ENCODE measurements at places on chromosomes 12 and 14.
A peak's percentile ranks its signal among the peaks of the same experiment; 100 is the strongest.

- DNase-seq: no peak
Observed at GRCh38 chr14:87286826-87287225, 706.2 kb downstream of the GALC start.

GRCh38 chr12:16454481-16454880 lies 107.0 kb downstream of the MGST1 start:
- no peak for DNase-seq

GRCh38 chr12:50788561-50788960 lies 24.7 kb downstream of the ATF1 start:
- no peak for DNase-seq

DNA sequence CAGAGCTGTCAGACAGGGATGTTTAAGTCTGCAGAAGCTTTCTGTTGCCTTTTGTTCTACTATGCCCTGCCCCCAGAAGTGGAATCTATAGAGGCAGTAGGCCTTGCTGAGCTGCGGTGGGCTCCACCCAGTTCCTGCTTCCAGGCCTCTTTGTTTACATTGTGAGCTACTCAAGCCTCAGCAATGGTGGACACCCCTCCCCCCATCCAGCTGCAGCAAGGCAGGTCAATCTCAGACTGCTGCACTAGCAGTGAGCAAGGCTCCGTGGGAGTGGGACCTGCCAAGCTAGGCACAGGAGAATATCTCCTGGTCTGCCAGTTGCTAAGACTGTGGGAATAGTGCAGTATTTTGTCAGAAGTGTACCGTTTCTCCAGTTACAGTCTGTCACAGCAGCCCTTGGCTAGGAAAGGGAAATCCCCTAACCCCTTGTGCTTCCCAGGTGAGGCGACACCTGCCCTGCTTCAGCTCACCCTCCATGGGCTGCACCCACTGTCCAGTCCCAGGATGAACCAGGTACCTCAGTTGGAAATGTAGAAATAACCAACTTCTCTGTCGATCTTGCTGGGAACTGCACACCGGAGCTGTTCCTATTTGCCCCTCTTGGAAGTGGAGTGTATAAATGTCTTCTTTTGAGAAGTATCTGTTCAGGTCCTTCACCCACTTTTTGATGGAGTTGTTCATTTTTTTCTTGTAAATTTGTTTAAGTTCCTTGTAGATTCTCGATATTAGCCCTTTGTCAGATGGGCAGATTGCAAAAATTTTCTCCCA lies 213.5 kb upstream of the SLC38A2 start:
- DNase-seq: no peak

DNA sequence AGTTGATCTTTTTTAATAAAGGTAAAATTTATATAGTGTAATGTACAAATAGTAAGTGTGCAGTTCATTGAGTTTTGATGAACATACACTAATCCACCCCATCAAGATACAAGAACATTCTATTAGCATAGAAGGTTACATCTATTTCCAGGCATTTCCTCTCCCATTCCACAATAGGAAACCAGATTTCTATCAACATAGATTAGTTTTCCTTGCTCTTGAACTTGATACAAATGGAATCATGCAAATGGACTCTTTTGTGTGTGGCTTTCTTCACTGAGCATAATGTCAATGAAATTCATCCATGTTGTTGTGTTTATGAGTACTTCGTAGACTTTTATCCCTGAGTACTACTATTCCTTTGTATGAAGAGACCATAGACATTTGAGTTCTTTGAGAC lies 10.8 kb downstream of the STYX start:
- DNase-seq: no peak

GRCh38 chr14:58782011-58782410 lies 144.2 kb downstream of the DACT1 start:
- DNase-seq: no peak

- DNase-seq: no peak
Observed at GRCh38 chr12:131030472-131031328, 77.0 kb downstream of the ADGRD1 start.

DNA sequence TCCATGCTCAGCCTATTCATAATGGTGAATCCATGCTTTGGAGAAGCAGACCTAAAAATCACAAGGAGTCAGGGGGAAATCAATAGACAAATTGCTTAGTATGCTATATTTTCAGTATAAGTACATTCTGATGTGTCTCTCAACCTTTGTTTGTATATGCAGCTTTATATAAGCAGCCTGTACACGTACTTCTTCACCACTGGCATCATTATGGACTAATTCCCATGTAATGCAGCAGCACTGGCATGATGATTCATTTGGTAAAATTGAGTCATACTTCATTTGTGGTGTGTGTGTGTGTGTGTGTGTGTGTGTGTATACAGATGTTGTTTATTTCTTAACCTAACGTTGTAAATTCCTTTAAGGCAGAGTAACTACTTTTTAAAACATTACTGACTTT lies 10.9 kb downstream of the DCP1B start:
- no peak for DNase-seq

- DNase-seq: no peak
Observed at GRCh38 chr12:130526813-130527212, 189.1 kb downstream of the PIWIL1 start.

- no peak for DNase-seq
Observed at GRCh38 chr14:21704338-21704737, 30.7 kb upstream of the OR4E1 start.

DNA sequence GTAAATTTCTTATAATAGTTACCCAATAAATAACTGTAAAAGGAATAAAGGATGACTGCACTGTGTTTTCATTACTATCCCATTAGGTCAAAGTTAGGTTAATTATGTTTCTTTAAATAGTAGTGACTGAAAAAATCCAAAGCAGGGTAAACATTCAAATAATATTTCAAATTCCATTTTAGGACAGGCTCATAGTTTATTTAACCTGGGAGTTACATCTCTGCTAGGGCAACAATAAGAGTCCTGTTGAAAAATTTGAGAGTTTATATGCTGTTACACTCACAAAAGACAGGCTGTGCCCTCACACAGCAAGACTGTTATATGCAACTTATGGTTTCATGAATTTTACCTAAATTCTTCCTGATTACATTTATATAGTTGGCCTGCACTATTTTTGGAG lies 8.0 kb downstream of the ERP27 start:
- DNase-seq: no peak

DNA sequence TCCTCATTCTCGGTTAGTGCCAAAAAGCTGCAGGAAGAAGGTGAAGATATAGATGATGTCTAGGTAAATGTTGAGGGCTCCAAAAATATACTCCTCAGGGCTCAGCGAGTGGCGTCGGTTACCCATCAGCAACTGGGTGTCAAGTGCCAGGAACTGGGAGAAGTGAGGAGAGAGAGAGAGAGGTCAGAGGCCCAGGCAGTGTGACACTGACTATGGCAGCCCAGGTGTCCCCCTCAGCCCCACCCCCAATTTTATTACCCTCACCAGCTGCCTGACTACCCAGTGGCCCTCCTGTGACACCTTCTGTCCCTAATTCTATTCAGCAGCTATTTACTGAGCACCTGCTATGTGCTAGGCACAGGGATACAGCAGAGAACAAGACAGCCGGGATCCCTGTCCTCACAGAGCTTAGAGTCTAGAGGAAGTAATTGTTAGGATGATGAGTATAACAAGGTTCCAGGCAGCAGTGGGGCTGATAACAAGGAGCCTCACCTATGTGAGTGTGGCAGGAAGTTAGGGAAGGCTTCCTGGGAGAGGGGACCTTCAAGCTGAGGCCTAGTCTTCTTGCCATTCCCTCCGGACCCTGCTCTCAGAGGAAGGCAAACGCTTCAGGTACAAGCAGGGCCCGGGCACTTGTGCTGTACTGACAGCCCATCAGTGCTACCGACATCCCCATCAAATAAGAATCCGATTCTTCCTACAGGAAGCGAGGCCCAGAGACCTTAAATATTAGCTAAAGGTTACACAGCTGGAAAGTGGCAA lies 27.8 kb upstream of the BCDIN3D start:
- no peak for DNase-seq

GRCh38 chr12:126434412-126434985 lies 1369.3 kb downstream of the AACS start:
- DNase-seq: no peak

GRCh38 chr12:89840162-89840922 lies 131.7 kb upstream of the ATP2B1 start:
- DNase-seq: no peak

DNA sequence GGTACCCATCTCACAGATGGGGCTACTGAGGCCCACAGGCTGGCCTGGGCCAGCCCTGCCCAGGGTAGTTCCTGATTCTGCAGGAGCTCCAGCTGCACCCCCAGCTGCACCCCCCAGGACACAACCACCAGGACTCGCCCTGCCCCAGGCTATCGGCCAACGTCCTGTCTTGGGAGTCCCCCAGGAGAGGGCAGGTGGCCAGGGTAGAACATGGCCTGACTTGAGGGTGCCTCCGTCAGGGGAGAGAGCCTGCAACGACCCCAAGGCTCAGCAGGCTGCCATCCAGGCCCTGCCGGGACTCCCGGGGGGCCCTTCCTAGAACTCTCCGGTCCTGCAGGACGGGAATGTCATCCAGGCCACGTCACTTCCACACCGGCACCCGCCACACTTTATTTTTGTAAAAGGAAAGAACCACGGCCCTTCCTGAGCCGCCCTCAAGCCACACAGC lies 15.8 kb downstream of the JAG2 start:
- no peak for DNase-seq

- no peak for DNase-seq
Observed at GRCh38 chr12:14367040-14367661, 1.7 kb downstream of the ATF7IP start.

DNA sequence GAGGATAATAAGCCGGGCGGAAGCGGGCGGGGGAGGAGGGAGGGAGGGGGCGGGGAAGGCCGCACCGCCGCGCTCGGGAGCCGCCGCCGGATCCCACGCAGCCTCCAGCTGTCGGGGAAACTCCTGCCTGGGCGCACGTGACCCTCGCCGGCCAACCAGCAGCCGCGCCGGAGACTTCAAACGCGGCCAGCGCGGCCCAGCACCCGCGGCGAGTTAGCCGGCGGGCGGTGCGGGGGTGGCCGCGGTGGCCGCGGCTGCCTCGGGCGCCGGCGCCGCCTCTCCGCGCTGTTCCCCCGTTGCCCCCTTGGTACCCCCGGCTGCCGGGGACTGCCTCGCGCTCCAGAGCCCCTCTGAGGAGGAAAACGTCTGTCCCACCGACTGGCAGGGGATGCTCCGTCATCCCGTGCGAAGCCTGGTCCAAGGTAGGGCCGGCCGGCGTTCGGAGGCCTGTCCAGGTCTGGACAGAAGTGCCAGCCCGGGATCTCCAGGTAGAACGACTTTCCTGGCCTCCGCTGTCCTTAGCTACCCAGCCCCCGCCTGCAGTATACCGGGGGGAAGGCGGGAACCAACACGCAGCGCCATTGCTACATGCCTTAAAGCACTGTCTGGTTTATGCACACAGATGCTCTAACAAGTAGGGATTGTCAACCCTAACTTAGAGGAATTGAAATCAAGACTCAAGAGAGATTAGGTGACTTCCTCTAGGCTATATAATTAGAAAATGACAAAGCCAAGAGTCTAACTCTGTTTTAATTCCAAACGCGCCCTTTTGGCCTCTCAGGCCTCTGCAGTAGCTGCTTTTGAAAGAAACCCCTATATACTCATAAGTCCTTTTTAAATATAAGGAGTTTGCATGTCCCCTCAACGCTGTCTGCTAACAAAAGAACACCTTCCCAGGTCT lies at the start of gene YAF2:
Gene YAF2, minus strand, starts transcription at position 9 of the 901 bp plus-strand sequence. CDS start 68 bp downstream, outside the sequence.
- peak; percentile 57 for DNase-seq

DNA sequence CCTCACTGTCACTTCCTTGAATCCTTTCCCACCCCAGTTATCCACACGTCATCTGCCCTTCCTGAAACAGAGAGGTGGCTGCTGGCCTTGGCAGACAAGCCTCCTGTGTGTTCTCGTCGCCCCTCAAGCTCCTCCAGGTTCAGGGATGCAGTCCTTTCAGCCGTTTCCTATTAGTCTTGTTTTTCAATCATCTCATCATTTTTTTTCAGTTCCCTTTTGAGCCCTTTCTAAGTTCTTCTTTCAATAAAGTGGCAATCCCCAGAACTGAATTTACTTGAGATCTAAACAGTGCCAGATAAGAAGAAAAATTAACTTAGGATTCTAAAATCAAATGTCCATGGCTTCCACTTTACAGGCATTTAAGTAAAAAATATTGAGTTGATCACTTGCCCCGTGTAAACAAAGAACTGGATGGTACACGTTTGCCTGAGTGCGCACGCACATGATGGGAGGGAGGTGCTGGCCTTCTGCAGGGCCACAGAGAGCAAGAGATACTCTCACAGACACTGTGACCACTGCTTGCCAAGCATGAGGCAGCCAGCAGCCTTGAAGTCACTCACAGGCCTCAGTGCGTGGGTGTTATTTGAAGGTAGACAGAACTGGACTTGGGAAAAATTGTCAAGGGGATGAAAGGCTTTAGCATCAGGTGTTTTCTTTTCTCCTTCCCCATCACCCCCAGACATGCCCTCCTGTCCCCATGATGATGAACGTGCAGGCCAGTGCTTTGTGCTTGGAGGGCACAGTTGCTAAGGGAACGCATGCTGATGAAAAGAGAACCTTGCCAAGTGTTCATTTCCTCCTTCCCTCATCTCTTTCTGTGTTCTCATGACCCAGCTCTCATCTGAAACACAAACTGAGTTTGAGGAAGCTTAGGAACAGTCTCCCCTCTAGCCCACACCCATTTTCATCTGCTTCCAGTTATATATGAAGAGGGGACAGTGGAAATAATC lies 408.3 kb downstream of the EGLN3 start:
- no peak for DNase-seq

- no peak for DNase-seq
Observed at GRCh38 chr12:27766587-27766986, 13.4 kb upstream of the KLHL42 start.

DNA sequence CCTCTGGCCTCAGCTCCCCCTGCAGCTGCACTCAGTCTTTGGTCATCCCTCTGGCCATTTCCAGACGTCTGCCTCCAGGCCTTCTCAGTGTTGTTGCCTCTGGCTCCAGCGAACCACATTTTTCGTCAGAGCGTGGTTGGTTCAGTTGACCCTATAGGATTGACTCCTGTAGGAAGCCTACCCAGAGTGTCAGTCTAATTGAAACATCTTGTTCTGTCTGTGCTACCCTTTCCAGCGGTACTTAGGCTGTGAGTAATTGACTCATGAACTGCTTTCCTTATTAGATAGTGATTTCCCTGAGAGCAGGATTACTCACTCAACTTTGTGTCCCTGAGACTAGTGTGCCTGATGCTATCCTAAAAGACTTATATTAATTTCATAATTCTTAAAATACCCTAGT lies 373.2 kb downstream of the ATP23 start:
- no peak for DNase-seq

GRCh38 chr14:37170993-37171392 lies 1.4 kb downstream of the SLC25A21 start:
- no peak for DNase-seq

DNA sequence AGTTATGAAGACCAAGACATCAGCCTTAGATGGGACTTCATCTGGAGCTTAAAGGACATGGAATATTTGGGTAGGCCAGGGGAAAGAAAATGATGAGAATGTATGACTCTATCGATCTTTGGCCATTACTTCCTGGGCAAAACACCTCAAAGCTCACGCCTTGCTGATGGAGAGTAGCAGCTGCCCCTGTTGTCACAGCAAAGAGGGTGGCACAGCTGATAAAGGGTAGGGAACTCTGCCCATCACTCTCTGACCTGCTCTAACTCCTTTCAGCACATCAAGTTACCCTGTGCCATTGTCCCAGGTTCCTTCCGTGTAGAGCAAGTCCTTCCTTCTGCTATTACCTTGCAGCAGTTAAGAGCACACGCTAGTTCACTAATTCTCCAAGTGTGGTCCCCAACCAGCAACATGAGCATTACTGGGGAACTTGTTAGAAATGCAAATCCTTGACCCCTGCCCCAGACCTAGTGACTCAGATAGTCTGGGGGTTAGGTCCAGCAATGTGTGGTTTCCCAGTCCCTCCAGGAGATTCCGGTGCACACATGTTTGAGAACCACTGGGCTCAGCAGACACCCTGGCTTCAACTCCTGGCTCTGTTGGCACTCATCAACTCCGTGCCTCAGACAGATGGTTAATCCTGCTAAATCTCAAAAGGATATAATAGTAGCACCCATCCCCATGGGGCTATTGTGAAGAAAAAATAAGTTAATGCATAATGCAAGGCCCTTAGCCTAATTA lies 93.7 kb upstream of the EEA1 start:
- DNase-seq: no peak
